SK-N-MC (cell line): ENCODE measurements at places on chromosomes 11 and 22.

- DNase-seq: no peak
These were observed 77.6 kb downstream of the LRRC32 start for GRCh38 chr11:76592961-76593360.

DNA sequence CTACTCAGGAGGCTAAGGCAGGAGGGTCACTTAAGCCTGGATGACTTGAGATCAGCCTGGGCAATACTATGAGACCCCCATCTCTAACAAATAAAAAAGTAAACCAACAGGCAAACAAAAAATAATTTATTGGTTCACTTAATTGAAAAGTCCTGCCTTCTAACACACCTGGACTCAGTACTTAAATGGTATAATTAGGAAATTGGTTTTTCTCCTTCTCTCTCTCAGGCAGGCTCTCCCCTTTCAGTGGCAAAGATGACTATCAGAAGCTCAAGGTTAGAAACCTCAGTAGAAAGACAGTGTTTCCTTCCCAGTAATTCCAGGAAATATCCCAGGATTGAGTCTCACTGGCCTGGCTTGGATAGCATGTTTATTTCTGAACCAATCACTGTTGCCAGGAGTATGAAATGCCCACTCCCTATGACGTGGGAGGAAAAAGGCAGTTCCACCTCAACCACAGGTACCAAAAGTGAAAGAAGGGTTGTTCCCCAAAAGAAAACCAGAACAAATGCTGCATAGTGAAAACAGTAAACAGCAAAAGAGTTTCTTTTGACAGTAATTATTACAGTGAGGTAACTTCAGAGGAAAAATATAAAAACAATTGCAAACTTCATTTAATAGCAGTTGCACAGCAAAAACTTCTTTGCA, 56.3 kb upstream of the SOX6 start:
- DNase-seq: no peak

- no peak for DNase-seq
These were observed 21.3 kb upstream of the PATZ1 start for GRCh38 chr22:31367426-31367825.

DNA sequence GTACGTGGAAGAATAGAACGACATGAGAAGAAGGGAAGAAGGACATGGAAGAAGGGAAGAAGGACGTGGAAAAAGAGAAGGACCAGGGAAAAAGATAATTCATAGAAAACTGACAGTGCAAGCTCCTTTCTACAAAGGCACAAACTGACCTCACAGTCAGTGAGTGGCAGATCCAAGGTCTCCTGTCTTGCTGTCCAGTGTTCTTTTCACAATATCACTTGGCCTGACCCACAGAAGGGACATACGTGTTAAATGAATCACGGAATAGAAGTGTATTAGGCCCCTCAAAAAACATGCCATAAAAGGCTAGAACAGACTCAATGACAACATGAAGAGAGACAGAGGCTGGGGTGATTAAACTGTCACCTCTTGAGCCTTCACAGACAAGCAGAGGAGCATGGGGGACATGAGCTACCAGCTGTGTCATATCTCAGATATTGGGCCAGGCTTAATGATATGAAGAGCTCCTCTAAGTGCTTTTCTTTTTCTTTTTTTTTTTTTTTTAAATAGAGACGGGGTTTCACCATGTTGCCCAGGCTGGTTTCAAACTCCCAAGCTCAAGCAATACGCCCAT, 4.6 kb downstream of the ASCC2 start:
- DNase-seq: no peak

DNA sequence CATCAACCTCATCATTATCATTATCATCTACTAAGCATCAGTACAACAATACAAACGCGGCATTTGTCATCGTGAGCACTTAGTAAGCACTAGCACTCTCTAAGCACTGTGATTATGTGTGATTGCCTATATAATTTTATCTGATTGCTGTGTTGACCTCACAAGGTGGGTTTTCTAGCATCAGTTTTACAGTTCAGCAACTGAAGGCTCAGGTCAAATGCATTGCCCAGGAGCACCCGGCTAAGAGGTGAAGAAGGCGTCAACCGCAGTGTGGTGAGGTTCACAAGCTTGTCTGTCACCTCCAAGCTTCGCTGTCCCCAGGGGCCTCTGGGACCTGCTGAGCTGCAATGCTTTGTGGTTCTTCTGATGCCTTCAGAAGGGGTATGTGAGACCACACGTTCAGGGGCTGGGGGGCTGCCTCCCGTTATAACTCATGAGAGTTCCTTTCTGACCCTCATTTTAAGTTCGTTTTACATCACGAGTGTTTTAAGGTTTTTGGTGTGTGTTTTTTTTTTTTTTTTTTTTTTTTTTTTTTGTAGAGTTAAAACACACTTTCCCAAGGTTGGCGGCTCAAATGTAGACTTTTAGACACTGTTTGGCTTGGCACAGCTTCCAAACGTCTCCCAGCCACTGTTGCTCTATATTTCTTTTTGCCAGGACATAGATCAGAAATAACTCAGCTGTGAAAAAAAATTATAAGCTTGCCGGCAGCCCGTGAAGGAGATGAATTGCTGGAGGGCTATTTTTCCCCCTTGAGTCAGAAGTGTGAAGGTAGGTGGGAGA, 33.8 kb upstream of the SCUBE1 start:
- DNase-seq: no peak

DNA sequence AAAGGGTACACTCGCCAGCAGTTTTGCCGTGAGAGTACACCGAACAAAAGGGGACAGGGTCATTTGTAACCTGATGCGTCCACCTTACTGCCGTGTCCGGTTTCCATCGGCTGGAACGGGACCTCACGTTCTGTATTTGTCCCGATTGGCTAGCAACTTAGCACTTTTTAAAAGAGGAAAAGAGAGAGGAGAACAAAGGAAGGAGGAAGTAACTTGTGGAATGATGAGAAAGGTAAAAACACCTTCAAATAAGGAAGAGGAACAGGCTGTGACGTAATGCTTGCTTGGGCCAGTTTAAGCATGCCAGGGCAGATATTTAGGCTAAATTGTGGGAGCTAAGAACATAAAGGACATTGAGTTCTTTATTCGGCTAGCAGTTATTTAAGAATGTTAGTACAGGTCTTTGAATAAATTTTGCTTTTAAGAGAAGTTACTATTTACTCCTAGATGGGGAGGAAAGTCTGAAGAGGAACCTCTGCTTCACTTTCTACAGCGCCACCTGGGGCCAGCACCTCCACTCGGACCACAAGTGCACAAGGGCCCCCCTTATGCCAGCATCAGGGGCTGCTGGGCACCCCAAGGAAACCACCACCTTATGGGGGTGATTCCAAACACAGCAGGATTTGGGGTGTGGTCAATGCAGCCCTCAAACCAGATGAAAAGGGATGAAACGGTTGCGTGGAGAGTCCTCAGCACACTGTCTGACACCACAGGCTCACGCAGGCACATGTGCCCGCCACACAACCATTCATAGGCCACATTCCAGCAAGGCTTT, 5.8 kb downstream of the ARSA start:
- no peak for DNase-seq

DNA sequence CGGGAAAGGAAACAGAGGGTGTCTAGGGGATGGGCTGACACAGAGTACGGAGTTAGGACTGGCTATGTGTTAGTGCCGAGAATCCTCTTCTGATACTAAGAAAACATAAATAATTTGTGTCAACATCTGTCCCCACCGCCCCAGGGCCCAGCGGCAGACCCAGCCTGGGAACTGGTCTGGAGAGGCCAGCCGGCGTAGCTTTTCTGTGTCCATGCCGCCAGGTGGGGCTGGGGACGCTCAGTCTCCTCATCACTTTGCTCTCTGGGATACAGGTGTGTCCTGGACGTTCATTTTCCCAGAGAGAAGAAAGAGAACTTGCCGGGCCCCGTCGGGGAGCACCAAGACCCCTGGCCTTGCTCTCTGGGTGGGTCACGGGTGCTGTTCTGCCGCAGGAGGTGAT, 54.7 kb downstream of the WNT7B start:
- DNase-seq: no peak
